RKO (cell line): ENCODE measurements at places on chromosomes 6 and 20.
A peak's percentile ranks its signal among the peaks of the same experiment; 100 is the strongest.

DNA sequence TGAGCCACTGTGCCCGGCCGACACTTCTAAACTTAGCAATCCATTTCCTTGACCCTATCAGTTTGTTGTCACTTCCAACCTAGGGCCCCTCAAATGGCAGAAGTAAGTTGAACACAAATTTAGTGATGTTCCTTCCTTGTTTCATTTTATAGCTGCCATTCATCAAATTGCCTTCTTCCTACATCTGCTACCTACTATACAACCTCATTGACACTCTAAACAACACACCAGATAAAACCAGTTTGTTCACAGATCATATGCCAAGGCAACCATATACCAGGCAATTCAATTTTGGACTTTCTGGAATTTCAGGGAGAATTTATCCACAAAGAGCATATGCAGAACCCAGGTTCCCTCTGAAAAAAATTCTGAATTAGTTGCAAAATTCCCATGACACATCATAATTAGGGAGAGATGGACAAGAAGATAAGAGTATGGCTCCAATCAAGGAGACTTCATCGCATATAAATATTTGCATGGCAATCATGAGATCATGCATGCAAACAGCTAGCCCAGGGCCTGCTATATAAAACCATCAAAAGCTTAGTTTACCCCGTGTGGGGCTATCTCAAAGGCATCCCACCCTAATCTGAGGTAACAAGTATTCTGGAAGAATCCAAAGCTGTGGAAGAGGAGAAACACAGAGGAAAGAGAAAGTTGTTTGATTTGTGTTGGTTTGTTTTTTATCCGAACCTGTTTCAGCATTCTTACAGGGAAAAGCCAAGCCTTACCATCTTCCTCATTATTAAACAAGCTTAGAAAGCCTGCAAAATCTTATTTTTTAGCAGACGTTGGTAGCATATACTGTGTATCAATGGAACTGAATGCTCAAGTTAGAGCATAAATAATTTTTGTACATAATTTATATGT, 132.8 kb upstream of the TNFAIP3 start:
- no peak for DNase-seq

DNA sequence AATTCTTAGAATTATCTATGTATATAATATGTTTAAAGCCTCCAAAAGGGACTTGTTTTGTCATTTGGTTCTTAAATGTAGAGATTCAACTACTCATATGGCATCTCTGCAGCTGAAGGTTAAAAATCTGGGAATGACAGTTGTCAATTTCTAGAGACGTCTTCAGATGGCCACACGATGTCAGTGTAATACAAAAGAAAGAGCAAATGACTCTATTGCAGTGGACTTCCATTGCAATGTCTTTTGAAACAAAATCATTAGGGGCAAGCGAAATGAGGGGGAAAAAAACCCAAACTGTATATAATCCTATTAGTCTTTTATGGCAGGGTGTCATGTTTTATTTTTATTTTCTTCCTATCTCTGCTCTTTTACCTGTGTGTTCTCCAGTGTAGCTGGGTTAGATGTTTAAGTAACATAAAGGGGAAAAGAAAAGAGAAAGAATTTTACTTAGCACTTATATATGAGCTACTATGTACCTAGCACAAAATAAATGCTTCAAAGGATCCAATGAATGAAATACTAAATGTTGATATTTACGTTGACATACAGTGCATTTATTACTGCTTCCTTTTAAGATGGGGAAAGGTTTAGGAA, 26.2 kb downstream of the CCN2 start:
- DNase-seq, result peak; percentile 79

DNA sequence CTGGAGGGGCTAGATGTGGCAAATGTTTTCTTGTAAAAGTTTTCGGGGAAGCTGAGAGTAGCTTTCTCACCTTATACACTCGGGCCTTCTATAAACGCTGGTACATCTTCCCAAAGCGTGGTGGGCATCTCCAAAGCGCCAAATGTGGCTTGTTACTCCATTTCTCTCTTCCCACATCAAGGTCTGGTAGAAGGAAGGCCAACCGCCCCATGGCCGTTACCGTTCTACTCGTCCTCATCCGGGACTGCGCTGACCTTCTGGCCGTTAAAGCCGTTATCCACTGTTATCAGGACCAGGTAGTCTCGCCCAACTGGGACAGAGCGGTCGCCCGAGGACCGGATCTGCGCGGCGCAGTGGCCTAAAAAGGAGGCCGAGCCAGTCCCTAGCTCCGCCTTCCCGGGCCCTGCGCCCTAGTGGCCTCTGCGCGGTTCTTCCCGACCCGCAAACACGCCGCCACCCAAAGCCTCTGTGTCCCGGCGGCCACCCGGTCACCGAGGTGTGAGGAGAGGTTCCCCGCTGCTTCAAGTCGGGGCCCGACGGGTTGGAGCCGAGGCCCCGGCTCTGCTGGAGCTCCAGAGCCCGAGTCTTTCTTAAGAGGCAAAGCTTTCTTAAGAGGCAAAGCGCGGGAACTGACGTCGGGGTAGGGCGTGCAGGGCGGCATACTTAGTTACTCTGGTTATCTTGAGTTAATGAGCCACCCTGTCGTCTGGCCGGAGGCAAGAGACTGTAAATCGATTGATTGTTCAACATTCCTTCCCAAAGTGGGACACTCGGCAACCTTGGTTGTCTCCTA, 90.5 kb downstream of the GPX5 start:
- no peak for DNase-seq

DNA sequence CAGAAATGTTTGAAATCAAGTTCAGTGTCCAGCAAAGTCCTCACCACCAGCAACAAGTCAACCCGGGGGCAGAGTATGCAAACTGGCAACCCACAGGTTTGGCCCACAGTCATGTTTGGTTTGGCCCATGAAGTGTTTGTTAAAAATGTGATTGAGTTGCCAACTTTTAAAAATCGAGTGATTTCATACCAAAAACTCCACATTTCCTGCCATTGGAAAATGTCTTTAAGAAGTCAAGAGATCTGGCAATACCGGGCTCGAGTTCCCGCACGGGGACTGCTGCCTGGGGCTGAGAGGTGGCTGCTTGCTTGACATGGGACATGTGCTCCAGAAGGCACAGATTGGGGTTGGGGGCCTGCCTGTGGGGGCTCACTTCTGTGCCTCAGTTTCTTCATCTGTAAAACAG, 36.1 kb downstream of the PREX1 start:
- no peak for DNase-seq

DNA sequence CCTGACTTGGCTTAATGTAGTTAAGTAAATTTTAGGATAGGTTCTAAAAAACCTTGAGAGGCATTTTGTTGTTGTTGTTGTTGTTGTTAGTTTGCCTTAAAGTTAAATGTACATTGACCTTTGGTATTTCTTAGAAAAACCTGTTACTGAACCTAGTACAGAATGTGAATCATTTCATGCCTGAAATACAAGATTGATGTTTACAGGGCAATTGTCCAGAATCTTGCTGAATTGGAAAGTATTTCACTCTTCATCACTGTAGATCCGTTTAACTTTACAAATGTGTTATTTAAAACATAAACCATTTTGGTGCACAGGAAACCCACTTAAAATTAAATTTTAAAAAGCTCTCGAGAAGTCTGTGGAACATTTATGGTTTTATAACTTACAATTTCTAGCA, 75.0 kb downstream of the CEP57L1 start:
- DNase-seq, result no peak

DNA sequence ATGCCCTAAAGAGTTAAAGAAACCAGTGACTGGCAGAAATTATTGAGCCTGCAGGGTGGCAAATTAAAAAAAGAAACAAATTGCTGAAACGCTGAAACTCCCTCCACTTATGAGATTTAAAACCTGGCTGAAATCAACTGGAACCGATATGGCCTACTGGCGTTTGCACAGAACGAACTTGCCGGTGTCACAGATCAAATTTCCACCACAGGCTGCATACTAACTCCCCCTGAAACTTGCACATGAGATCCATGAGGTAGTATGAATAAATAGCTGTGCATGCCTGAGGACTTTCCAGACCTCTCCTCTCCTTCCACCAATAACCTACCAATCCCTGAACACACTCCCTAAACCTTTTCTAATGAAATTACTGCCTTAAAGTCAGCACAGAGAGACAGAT, 150.4 kb downstream of the RNGTT start:
- DNase-seq, result no peak

DNA sequence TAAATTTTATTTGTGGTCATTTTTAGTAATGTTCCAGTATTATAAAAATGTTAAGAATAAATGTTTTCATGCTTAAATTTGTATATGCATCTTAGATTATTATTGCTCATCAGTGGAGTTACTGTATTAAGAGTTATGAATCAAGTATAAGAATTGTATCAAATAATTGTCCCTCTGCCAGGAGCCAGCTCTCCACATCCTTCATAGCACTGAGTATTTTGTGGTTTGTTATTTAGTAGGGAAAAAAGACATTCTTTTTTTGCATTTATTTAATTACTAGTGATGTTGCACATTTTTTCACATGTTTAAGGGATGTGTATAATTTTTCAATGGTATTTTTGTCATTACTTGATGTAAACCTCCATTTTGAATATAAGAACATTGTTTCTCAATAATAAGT, 102.0 kb downstream of the ADGRB3 start:
- DNase-seq, result no peak

DNA sequence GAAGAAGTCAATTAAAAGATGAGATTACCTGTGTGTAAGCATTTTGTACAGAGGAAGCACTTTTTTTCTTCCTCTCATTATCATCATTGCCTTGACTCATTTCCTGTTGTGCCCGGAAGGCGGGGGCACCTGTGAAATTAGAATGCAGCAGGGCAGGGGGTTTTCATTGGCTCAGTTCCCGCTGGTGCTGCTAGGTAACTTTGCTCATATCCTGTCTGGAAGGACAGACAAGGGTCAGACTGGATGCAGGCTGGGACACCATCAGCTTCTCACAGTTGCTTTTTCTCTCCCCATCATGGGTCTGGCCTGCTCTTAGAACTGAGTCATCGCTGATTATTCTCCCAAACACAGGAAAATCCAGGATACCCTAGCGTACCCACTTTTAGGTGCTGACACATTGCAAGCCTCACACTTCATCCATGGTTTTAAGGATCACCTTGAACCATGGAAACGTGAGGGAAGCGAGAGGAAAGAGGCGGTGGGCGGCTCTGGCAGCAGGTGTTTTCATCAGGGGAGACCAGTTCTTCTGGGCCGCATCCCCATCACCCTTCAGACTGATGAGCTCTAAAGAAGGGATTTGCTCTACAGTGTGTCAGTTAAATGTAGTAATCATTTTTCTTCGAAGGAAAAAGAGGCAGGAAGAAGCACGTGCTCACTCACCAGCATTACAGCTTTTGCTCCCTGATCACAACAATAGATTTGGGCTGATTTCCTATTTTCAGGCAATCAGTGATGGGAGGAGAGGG, 195.7 kb upstream of the SASH1 start:
- DNase-seq, result peak; percentile 53

DNA sequence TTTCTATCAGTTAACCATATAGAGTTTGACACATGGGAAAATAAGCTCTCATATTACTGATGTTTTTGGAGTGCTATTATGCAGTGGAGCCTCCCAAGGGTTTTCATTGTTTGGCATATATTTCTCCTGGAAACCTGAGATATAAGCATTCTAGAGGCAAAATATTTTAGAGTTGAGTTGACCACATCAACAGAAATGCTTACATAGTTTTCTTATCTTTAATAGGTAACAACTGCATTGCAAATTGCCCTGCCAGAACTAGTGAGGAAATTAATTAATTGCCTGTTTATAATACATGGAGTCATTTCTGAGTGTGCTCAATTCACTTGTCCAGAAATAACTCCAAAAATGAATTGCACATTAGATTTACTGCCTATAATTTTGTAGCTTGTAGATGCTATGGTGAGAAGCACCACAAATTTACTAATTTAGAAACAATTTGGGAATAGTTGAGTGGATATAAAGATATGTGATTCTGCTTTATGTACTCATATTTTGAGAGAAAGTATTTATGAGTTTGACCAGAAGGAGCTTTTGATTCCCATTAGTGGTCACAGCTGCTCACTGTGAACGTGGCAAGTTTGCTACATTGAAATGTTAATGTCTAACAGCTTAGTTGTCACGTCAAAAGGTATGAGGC, 288.7 kb downstream of the CD109 start:
- no peak for DNase-seq

DNA sequence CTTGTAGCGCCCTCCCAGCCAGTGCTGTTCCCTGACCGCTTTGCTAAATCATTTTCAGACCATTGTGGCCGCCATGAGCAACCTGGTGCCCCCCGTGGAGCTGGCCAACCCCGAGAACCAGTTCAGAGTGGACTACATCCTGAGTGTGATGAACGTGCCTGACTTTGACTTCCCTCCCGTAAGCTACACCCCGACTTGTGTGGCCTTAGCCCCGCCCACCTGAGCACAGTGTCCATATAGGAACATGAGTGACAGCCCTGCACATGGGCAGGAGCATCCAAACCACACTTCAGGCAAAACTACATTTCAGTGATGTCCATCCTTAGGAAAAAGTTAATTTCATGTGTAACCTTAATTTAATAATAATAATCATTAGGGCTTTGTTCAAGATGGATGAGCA, 51.1 kb downstream of the GNAS start:
- DNase-seq, result no peak

- DNase-seq, result no peak
These were observed 28.6 kb downstream of the PPARD start for GRCh38 chr6:35370785-35371493.

GRCh38 chr20:19929012-19929360, 88.2 kb upstream of the NAA20 start:
- no peak for DNase-seq

GRCh38 chr6:40550202-40551101, 36.7 kb downstream of the LRFN2 start:
- peak; percentile 27 for DNase-seq

DNA sequence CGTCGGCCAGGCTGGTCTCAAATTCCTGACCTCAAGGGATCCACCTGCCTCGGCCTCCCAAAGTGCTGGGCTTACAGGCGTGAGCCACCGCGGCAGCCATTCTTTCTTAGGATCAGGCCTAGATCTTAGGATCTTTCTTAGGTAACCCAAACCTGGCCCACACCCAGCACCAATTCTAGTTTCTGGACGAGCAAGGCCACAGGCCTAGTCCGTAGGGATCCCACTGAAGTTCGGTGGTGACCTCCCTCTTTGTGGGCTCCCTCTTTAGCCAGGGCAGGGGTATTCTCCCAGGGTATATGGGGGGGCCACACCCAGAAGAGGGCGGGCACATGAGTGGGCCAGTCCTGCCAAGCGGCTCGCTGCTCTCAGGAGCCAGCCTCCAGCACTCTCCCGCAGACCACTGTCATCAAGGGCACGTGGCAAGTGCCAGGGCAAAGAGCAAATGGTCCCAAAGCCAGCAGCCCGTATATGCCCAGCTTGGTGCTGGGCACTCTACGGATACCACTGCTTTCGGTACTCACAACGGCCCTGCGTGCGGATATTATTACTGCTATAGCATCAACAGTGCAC, 6.5 kb downstream of the PXDC1 start:
- no peak for DNase-seq
